Activated CD8-positive, alpha-beta memory T cell treated with anti-CD3 and anti-CD28 coated beads for 1 hour (primary cell): ENCODE measurements at places on chromosomes 4 and X.
A peak's percentile ranks its signal among the peaks of the same experiment; 100 is the strongest.

DNA sequence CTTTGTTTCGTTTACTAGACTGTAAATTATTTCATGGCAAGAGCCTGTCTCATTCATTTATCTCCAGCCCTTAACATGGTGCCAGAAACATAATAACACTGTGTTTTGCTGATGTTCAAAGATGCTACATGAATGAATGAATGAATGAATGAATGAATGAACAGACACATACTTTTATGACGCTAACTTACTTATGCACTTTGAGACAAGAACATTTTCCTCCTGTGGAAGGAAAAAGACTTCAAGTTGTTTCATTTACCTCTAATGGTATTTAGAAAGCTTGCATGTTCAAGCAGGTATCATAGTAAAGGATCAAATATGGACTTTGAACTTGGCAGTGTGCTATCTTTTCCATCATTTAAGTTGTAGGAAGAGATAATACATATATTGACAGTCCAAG is 131.6 kb downstream of the GLRA2 start:
- DNase-seq = no peak

DNA sequence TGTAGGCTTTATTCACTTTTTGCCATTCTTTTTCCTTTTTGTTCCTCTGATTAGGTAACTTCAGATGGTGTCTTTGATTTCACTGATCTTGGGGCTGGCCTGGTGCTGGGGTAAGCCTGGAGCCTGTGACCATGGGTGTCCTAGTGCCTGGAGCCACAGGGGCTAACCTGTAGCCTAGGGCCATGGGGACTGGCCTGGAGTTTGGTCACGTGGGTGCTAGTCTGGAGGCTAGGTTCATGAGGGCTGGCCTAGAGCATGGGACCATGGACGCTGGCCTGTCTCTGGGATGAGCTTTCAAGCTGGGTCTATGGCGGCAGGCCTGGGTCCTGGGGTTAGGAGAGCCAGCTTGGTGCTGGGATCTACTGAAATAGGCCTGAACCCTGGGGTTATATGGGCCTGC is 32.2 kb upstream of the ALG13 start:
- DNase-seq = no peak

- DNase-seq = no peak
These were observed 9.4 kb downstream of the UVSSA start for GRCh38 chr4:1356181-1356998.

- no peak for DNase-seq
These were observed 2.2 kb downstream of the ATP8A1 start for GRCh38 chr4:42654631-42655268.

DNA sequence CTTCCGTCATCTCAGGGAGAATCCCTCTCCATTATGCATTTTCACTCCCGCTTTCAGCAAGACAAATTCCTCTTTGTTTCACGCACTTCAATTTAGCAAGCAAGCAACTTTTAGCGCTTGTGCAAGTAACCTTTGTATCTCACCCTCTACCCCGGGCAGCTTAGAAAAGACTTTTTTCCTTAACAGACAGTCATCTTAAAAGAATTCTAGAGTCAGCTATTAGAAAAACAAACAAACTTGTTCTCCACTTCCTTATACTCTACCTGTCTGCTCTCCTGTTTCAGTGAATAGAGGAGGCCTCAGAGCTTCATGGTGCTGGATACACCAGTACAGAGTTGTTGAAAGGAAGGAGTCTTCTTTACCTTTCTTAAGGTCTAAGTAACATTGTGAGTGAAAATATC is 12.1 kb downstream of the TIGD2 start:
- DNase-seq = no peak

DNA sequence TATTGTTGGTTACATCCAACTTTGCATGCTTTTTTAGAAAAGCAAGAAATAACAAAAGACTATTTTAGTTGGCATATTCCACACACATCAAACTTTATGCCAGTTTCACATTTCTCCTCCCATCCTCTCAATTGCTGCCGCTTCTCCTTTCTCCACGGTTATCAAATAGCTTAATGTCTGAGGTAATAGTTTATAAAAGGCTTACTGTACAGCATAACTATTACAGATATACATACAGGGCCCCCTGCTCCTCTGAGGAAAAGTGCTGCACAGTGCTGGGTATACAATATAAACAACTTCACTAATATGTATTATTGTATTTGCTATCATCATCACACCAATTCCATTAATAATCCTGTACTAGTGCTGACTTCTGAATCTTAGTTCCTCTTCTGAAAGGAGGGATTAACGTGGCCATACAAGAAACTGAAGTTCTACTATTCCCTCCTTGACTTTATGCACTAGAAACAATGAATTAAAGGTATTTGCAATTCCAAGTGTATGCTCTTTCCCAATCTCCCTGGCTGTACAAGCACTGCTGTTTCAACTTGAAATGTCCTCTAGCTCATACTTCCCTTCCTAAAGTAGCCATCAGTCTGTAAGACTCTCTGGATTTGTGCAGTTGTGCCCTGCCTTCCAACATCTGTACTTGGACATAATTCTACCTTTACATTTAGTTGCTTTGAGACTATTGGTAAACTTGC is 2.5 kb downstream of the CCNI start:
- DNase-seq = no peak

- no peak for DNase-seq
These were observed 2.9 kb upstream of the FTSJ1 start for GRCh38 chrX:48472851-48473703.

DNA sequence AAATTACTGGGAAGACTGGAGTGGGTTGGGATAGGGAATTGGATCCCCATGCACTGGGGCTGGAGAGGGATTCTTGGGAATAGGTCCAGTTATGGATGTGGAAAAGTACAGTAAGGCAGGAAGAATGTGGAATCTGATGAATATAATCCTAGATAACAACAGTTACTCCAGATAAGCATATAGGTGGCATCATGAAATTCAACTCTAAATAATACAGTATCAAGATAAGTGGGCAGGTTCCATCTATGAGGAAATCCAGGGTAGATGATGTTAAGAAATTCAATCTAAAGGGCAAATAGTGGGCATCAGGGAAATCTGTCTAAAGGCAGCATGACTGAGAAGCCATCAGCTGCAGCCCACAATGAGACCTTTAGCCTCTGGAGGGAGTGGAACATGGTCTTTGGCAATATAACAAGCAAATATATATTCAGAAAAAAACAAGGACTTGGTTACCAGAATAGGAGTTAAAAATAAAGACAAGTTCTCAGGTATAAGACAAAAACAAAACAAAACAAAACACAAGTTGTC is 1.2 kb downstream of the DTHD1 start:
- no peak for DNase-seq

DNA sequence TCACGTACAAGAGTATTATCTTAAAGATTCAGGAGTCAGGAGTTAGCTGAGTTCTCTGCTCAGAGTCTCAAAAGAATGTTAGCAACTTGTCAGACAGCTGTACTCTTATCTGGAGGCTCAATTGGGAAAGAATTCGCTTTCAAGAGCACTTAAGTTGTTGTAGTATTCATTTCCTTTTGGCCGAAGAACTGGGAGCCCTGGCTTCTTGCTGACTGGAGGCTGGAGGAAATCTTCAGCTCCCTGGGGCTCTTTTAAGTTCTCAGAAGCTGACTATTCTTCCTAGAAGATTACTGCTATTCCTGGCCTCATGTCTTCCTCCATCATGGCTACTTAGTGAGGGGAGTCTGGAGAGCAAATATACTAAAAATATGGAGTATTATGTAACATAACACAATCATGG is 587.2 kb downstream of the EPHA5 start:
- DNase-seq = no peak

GRCh38 chr4:156673483-156673882 is 298.1 kb downstream of the PDGFC start:
- DNase-seq = no peak

DNA sequence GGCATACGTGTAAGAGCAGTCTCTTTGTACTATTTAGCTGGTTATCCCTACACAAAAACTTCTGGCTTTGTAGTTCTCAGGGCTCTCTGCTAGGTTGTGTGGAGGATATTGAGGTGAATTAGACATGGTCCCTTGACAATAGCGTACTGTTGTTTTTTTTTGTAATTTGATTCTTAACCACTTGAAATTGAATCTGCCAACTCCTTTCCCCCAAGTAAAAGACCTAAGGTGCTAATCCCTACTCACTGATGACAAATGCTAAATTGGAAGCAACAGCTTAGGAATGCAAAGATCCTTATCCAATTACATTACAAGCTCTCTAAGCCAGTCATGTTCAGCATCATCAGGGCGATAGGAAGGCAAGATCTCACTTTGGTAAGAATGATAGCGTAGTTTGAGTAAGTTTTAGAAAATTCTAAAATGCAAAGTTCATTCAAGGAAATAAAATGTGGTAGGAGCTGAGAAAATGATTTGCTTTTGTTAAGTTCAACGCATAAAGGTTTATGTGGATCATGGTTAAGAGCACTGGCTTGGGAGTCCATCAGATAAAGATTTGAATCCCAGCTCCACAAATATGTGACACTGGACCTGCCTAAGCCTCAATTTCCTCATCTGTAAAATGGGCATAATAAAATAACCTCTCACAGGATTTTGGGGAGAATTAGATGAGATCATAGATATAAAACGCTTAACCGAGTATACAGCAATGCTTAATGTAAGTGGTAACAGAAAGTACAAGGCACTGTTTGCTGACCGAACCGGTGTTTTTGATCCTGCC is 39.3 kb downstream of the DOCK11 start:
- no peak for DNase-seq

GRCh38 chr4:53916431-53916889 is 147.9 kb downstream of the CHIC2 start:
- no peak for DNase-seq

DNA sequence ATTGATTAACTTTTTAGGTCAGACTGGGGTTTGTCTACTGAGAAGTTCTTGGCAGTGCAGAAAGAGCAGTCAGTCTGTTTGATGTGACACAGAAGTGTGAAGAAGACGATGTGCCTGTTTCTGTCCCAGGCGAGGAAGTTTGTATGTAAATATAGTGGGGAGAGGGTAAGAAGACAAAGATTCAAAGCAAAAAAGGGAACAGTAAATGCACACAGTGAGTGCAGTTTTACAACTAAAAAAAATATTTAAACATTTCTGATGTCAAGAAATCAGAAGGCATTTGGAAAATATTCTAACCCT is 264.9 kb downstream of the RAPGEF2 start:
- DNase-seq = no peak

- no peak for DNase-seq
These were observed 62.1 kb upstream of the XIAP start for GRCh38 chrX:123797543-123798447.

DNA sequence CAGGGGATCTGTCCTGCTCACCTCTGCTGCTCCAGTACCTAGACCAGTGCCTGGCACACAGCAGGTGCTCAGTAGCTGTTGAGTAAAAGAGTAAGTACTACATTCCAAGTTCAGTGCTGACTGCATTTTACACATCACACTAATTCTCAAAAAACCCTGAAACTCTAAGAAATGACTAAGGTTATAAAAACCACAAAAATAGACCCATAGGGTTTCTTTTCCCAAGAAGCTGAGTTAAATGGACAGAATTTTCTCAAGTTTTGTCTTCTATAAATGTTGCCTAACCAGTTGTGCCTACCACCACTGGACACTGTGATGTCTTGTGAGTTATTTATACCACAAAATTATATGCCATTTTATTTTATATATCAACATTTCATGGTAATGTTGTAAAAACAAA is 78.9 kb upstream of the RXFP1 start:
- DNase-seq = no peak

GRCh38 chr4:123110147-123110546 is 187.8 kb upstream of the NUDT6 start:
- DNase-seq = no peak

DNA sequence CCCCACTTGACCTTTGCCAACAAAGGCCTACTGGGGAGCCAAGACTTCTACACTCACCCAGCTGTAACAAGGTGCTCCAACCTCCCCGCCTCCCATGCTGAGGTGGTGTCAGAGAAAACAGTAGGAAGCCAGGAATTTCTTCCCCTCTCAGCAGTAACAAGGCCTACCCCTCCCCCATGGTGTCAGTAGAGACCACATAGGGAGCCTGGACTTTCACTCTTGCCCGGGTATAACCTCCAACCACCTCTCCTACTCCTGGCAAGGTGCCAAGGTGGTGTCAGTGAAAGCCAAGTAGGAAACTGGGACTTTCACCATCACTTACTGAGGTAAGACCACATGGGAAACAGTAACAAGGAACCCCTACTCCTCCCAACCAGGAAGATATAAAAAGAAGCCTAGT is 93.1 kb downstream of the SLC16A2 start:
- no peak for DNase-seq

DNA sequence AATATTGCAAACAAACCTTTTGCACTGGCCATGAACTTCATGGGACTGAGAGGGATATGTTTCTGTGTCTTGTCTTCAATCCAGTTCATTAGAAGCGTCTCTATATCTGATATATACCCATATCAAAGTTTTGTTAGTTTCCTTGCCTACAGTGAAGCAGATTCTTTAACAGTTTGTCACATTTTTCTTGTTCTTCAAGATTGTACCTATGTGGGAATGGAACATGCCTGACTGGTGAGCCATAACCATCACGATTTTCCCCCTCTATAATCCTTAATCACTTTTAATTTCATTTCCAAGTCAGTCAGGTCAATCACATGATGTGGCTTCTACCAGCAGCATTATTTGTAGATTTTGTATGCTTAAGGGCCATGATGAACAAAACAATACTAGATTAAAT is 197.1 kb upstream of the PDE5A start:
- DNase-seq = no peak

GRCh38 chrX:2928583-2929434 is at the start of gene ARSD:
ARSD (minus strand) TSS chrX:2929339; CDS start chrX:2929275, 64 bp downstream.
- peak; percentile 14 for DNase-seq

DNA sequence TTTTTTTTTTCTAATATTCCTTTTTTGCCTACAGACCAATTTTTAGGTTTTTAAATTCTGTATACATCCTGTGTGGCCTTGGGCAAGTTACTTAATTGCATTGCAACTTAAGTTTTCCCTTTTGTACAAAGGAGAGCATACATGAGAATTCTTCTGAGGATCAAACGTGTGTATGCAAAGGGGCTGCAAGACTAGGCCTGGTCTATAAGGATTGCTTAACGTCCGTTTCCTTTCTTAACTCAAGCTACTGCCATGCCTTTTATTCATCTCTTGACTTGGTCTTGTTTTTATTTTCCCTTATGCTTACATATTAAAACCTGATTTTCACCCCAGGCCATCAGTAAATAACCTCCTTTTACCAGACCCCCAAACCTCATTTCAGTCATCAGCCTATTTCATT is 13.6 kb downstream of the RBPJ start:
- DNase-seq = no peak

DNA sequence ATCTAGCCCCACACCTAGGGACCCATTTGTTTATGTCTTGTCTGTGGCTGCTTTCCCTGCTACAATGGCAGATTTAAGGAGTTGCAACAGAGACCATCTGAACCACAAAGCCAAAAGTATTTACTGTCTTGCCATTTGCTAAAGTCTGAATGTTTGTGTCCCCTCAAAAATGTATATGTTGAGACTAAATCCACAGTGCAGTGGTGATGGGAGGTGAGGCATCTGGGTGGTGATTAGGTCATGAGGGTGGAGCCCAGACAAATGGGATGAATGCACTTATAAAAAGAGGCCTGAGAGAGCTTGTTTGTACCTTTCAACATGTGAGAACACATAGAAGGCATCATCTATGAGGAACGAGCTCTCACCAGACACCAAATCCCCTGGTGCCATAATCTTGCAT is 137.3 kb downstream of the TMEM144 start:
- no peak for DNase-seq
